Stimulated activated memory B cell treated with anti-CD40 and anti-IgM and Interleukin-4, amounts not matched to agents 10 μg/mL and 1 μg/mL and 100 μg/mL, for 72 hours (primary cell): ENCODE measurements at places on chromosomes 1 and 21.

- H3K27ac ChIP-seq = peak overlapping the region; percentile 57
- H3K4me1 ChIP-seq = peaks cover 26% of the 10 kb centered on the region
- ATAC-seq = no peak
- H3K4me3 ChIP-seq = no peak overlapping the region
Measured at GRCh38 chr1:9143250-9143649, 14.3 kb upstream of the GPR157 start.

- no peak overlapping the region for H3K4me3 ChIP-seq
- H3K27me3 ChIP-seq = no peaks in the 10 kb centered on the region
- peaks cover 13% of the 10 kb centered on the region for H3K4me1 ChIP-seq
- H3K36me3 ChIP-seq = peaks cover 5% of the 10 kb centered on the region
- ATAC-seq = no peak
Measured at GRCh38 chr1:173127369-173128307, 76.9 kb upstream of the TNFSF18 start.

DNA sequence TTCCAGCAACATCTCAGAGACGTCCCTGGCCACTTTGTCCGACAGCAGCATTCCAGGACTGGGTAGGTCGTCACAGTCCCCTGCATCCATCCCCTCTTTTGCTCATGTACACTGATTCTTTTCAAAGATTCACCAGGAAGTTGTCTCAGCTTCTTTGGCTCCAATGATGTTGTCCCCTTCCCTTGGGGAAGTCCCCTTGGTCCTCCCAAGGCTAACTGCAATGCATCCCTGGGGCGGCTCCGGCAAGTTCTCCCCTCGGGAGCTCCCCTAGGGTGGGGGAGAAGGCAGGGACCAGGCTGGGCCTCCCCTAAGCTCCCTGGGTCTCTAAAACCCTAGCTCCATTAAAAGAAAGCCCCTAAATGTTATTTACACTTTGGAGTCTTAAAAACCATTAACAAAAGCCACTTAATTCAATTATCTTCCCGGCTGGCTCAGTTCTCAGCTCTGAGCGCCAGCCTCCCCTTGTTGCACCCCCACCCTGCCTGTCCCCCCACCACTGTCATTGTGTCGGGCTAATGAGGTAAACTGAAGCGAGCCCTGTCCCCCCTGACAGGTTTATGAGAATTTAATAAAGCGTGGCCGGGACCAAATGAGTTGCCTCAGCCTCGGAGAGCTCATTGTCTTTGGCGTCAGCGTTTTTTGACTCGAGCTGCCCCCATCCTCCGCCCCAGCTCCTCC is 25.3 kb downstream of the KNCN start:
- H3K36me3 ChIP-seq = no peaks in the 10 kb centered on the region
- no peak overlapping the region for H3K27ac ChIP-seq
- H3K27me3 ChIP-seq = peaks cover 63% of the 10 kb centered on the region

GRCh38 chr21:43571976-43572375 is 87.3 kb downstream of the HSF2BP start:
- no peaks in the 10 kb centered on the region for H3K4me1 ChIP-seq
- no peak overlapping the region for H3K4me3 ChIP-seq
- H3K27ac ChIP-seq = no peak overlapping the region
- no peaks in the 10 kb centered on the region for H3K36me3 ChIP-seq
- no peak for ATAC-seq

DNA sequence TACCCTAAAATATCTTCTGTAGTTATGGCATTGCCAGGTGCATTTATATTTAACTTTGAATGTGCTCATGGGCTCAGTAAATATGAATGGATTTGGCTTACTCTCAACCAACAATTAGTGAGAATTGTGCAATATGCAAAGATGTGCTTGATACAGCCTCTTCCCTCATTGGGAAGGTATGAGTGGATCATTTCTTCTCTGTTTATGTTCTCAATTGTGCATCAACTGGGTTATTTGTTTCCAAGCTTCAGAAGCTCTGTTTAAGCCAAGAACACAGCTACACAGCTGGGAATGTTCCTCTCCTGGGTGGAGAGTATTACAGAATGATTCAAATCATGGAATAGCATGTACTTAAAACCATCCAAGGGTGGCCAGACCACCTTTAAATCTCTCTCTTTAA is 17.6 kb upstream of the MAP1LC3C start:
- H3K4me1 ChIP-seq = no peaks in the 10 kb centered on the region
- no peak for ATAC-seq
- H3K27me3 ChIP-seq = no peaks in the 10 kb centered on the region
- no peak overlapping the region for H3K4me3 ChIP-seq

GRCh38 chr1:116033322-116033721 is 57.0 kb downstream of the SLC22A15 start:
- H3K36me3 ChIP-seq = peaks cover 65% of the 10 kb centered on the region
- H3K4me1 ChIP-seq = no peaks in the 10 kb centered on the region
- no peaks in the 10 kb centered on the region for H3K27me3 ChIP-seq

DNA sequence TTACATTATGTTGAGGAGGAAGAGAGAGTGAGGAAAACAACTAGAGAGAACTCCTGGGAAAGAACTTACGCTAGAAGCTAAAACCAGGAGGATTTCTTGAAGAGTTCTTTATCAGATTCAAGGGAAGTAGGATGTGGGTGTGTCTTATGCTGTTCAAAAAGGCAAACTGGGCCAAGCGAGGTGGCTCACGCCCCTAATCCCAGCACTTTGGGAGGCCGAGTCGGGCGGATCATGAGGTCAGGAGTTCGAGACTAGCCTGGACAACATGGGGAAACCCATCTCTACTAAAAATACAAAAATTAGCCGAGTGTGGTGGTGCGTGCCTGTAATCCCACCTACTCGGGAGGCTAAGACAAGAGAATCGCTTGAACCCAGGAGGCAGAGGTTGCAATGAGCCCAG is 23.1 kb downstream of the SMG7 start:
- H3K4me1 ChIP-seq = peaks cover 59% of the 10 kb centered on the region
- no peak overlapping the region for H3K27ac ChIP-seq
- H3K4me3 ChIP-seq = no peak overlapping the region
- no peaks in the 10 kb centered on the region for H3K36me3 ChIP-seq
- no peaks in the 10 kb centered on the region for H3K27me3 ChIP-seq
- ATAC-seq = no peak

GRCh38 chr21:26964170-26964778 is 2.6 kb downstream of the ADAMTS5 start:
- peaks cover 20% of the 10 kb centered on the region for H3K27me3 ChIP-seq

DNA sequence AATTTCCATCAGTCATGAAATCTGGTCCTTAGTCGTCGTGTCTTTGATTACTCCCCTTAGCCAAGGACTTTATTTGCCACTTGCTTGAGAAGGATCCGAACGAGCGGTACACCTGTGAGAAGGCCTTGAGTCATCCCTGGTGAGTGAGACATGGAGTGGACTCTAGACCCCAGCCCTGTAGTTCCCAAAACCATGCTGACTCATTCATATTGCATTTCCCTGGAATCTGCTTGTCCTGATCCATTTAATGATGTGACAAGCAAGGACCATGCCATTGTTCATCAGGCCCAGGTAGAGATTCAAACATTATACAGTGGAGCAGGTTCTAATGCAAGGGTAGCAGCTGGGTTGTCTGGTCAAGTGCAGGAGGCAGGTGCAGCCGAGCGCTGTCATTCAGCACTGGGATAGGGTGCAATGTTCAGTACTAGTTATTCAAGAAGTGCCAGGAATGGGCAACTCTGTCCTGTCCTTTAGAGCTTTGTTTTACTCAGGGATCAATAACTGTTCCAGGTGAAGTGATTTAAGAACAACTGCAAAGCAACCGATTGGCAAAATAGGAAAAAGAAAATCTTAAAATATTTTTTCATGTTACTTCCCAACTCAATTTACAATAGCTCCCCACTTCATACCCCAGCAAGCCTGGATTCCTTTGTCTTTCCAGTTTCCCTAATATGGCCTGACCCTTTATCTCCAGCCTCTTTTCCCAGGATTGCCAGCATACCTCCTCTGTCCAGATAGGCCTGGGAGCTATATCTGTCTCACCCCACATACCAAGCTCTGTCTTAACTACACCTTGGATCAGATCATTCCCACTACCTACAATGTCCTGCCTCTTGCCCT is 26.5 kb downstream of the CAMK1G start:
- ATAC-seq = no peak
- no peaks in the 10 kb centered on the region for H3K4me1 ChIP-seq
- H3K27ac ChIP-seq = no peak overlapping the region
- no peak overlapping the region for H3K4me3 ChIP-seq
- no peaks in the 10 kb centered on the region for H3K36me3 ChIP-seq

GRCh38 chr1:64963466-64963865 is 2.9 kb downstream of the JAK1 start:
- peak overlapping the region; percentile 91 for H3K4me3 ChIP-seq
- H3K27me3 ChIP-seq = no peaks in the 10 kb centered on the region
- peak overlapping the region; percentile 85 for H3K27ac ChIP-seq

DNA sequence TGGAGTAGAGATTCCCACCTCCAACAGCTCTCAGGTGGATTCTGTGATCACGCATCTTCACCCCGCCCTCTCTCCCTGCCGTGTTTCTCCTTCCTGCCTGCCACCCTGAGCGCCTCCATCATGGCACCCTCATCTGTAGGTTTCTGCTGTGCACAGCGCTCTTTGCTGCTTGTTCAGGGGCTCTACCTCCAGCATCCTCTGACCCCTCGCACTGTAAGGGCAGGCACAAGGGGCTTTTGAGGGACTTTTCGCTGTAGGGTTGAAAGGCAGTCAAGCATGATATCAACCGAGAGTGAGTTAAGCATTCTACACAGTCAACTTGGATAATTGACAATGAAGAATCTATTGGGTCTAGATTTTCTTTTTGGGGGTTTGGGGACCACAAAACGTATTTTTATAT is 99.1 kb upstream of the GREM2 start:
- no peaks in the 10 kb centered on the region for H3K36me3 ChIP-seq
- H3K27ac ChIP-seq = no peak overlapping the region
- H3K4me1 ChIP-seq = peaks cover 9% of the 10 kb centered on the region
- no peak overlapping the region for H3K4me3 ChIP-seq
